ENCODE measurements at places on chromosomes 12 and 14. TPM values are rescaled to one million over a fixed set of nuclear protein-coding genes. Genes with fewer than 3 reads are reported as not detected.

The KRT6C gene
- total RNA-seq: not detected

DNA sequence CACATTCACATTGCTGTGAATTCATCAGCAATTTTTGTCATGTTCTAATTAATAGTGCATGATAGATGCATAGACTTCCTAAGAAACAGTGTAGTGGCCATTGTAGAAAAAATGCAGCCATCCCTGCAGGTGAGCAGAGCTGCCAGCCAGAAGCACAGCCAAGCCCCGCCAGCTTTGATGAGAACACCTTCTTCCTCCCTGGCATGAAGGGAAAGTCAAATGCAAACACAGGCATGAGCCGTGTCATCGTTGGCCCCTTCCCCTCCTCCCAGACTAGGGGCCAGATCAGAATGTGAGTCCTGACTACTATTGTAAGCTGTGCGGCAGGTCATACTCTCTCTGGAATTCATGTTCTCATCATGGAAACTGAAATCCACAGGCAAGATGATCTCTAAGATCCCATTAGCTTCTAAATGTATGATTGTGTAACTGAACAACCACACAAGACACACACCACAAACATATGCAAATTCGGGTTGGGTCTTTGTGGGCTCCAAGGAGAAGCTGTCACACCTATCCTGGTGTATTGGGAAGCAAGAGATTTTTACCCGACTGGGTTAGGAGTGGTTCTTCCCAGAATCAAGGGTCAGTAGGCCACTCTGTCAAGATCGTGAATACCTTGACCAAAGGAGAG lies 2.8 kb upstream of the AQP2 start:
- peak; percentile 27 for DNase-seq

DNA sequence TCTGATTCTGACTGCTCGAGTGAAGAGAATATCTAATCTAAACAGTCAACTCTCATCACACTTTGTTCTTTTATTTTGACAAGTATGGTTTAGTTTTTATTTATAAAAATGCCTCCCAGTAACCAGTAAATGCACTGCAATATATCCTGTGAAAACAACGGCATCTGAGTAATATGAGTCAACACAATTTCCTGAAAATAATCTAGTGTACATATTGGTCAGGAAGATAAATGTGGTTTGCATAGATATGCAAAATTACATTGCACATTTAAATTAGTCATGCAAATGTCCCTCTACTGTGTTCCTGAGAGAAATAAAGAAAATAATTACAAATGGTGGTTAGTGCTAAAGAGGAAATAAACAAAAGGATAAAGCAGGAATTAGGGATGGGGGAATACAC lies 1190.7 kb upstream of the SEL1L start:
- no peak for DNase-seq

DNA sequence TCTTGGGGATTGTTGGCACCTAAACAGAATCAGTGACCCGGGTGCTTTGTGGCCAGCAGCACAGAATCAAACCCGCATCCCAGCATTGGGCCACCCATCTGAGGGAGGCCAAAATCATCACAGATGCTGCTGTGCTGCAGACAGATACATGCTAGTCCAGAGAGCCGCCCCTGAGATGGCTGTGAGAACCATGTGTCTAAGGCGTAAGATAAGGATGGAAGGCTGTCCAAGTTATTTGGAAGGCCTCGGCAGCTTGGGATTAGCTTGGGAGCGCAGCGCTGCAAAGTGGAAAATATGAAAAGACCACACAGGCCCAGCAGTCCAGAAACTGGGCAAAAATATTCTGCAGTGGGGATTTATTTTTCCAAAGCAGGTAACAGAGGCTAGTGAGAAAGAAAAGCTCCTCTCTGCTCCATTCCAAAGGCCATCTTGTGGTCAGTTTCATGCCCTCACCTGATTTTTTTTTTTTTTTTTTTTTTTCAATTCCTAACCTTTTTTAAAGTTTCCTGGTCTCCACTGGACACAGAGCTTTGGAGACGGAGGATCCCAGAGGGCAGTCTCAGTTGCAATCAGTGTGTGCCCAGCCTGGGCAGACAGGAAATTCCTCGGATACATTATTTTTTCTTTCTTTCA lies 178.9 kb upstream of the BCL2L14 start:
- DNase-seq: no peak

- DNase-seq: no peak
These were observed 18.6 kb downstream of the PRORP start for GRCh38 chr14:35140718-35141581.
